ENCODE measurements at places on chromosomes 13 and 19.

- no peak for DNase-seq
- peaks cover 40% of the 10 kb centered on the region for H3K36me3 ChIP-seq
- peaks cover 2% of the 10 kb centered on the region for H3K4me1 ChIP-seq
- H3K27ac ChIP-seq: no peak overlapping the region
- no peaks in the 10 kb centered on the region for H3K27me3 ChIP-seq
Observed at GRCh38 chr13:36328821-36329220, 17.4 kb downstream of the SPART start.

- no peak overlapping the region for H3K27ac ChIP-seq
- H3K4me3 ChIP-seq: no peak overlapping the region
- no peaks in the 10 kb centered on the region for H3K36me3 ChIP-seq
- peaks cover 6% of the 10 kb centered on the region for H3K27me3 ChIP-seq
Observed at GRCh38 chr19:45954156-45954555, 19.5 kb downstream of the NOVA2 start.

GRCh38 chr13:99203601-99204579, 3.2 kb downstream of the UBAC2 start:
- no peak overlapping the region for H3K27ac ChIP-seq
- no peak overlapping the region for H3K4me3 ChIP-seq
- H3K27me3 ChIP-seq: no peaks in the 10 kb centered on the region
- H3K4me1 ChIP-seq: no peaks in the 10 kb centered on the region
- H3K36me3 ChIP-seq: peaks cover 3% of the 10 kb centered on the region

- DNase-seq: no peak
- H3K27me3 ChIP-seq: no peaks in the 10 kb centered on the region
- H3K36me3 ChIP-seq: no peaks in the 10 kb centered on the region
- H3K4me3 ChIP-seq: no peak overlapping the region
- H3K27ac ChIP-seq: no peak overlapping the region
- H3K4me1 ChIP-seq: no peaks in the 10 kb centered on the region
Observed at GRCh38 chr13:42022796-42023493, 25.5 kb upstream of the DGKH start.

- no peaks in the 10 kb centered on the region for H3K27me3 ChIP-seq
- DNase-seq: no peak
- H3K36me3 ChIP-seq: no peaks in the 10 kb centered on the region
- no peak overlapping the region for H3K4me3 ChIP-seq
- H3K27ac ChIP-seq: no peak overlapping the region
Observed at GRCh38 chr13:105345730-105346129, 1189.7 kb downstream of the EFNB2 start.

- no peaks in the 10 kb centered on the region for H3K36me3 ChIP-seq
- H3K4me3 ChIP-seq: no peak overlapping the region
- H3K4me1 ChIP-seq: no peaks in the 10 kb centered on the region
- no peak overlapping the region for H3K27ac ChIP-seq
- DNase-seq: no peak
Observed at GRCh38 chr13:99871249-99871898, 100.2 kb downstream of the ZIC5 start.

DNA sequence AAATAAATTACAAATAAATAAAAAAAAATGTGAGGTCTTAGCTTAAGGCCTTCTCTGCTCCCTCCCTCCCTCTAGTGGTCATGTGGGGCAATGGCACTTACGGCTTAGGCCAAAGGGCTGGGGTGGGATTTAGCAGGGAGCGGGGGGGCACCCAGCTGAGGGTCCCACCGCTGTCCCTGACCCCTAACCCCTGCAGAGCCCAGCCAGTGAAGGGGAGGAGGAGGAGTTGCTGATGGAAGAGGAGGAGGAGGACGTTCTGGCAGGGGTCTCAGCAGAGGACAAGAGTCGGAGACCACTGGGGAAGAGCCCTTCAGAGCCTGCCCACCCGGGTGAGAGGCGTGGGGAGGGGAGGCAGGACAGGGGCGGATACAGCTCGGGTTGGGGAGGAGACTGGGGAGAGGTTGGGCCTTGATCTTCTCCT, 9.3 kb downstream of the MPND start:
- no peaks in the 10 kb centered on the region for H3K27me3 ChIP-seq
- peak; percentile 71 for DNase-seq
- no peak overlapping the region for H3K4me3 ChIP-seq
- H3K4me1 ChIP-seq: no peaks in the 10 kb centered on the region

DNA sequence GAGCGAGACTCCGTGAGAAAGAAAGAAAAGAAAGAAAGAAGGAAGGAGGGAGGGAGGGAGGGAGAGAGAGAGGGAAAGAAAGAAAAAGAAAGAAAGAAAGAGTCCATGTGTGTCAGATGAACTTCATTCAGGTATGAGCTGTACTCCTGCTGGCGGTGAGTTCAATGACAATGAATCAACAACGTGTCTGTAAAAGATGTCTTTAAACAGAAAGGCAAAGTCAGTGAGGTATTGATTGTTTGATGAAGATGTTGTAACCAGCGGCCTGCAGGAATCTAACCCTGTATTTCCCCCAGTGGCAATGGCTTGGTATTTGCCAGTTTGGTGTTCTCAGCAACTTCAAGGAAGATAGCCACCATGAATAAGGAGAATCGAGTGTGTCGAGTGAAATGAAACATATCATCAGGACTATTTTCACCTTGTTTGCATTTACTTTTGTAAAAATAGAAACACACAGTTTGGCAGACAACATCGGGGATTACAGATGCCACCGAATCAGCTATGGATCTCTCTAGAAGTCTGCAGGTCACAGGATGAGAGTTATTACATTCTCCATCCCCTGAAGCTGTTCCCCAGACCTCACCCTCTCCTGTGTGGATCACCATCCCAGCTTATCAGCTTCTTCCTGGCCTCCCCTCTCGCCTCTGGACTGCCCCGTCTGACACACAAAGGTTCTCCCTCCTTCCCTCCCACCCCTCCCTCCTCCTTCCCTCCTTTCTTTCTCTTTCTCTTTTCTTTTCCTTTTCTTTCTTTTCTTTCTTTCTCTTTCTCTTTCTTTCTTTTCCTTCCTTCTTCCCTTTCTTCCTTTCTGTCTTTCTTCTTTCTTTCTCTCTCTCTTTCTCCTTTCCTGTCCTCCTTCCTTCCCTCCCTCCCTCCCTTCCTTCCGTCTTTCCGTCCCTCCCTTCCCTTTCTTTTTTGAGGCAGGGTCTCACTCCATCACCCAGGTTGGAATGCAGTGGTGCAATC, 8.2 kb upstream of the SBK3 start:
- H3K4me1 ChIP-seq: peaks cover 18% of the 10 kb centered on the region
- peak overlapping the region; percentile 38 for H3K27ac ChIP-seq
- no peaks in the 10 kb centered on the region for H3K36me3 ChIP-seq

- peak; percentile 25 for DNase-seq
- peaks cover 35% of the 10 kb centered on the region for H3K4me1 ChIP-seq
- no peaks in the 10 kb centered on the region for H3K36me3 ChIP-seq
- H3K27me3 ChIP-seq: no peaks in the 10 kb centered on the region
Observed at GRCh38 chr13:101452519-101453485, at the start of gene ITGBL1. ITGBL1 (plus strand) TSS chr13:101452675; CDS start chr13:101452834, 159 bp downstream.

GRCh38 chr13:20609145-20609544, 42.2 kb downstream of the IFT88 start:
- peaks cover 8% of the 10 kb centered on the region for H3K4me1 ChIP-seq
- DNase-seq: peak; percentile 94
- peaks cover 11% of the 10 kb centered on the region for H3K36me3 ChIP-seq
- no peaks in the 10 kb centered on the region for H3K27me3 ChIP-seq
- no peak overlapping the region for H3K27ac ChIP-seq
- H3K4me3 ChIP-seq: no peak overlapping the region

GRCh38 chr19:16084067-16084685, 7.9 kb downstream of the TPM4 start:
- H3K4me1 ChIP-seq: peaks cover 27% of the 10 kb centered on the region
- H3K27me3 ChIP-seq: no peaks in the 10 kb centered on the region
- 0 out of 2 replicates have a peak overlapping the region, but pooled peaks have one; percentile 12 for H3K27ac ChIP-seq
- H3K36me3 ChIP-seq: peaks cover 89% of the 10 kb centered on the region

DNA sequence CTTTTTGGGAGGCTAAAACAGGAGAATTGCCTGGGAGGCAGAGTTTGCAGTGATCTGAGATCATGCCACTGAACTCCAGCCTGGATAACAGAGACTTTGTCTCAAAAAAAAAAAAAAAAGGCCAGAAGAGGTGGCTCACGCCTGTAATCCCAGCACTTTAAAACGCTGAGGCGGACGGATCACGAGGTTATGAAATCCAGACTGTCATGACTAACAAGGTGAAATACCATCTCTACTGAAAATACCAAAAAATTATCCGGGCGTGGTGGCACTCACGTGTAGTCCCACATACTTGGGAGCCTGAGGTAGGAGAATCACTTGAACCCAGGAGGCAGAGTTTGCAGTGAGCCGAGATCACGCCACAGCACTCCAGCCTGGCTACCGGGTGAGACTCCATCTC, 39.9 kb downstream of the ZNF611 start:
- no peaks in the 10 kb centered on the region for H3K27me3 ChIP-seq
- no peaks in the 10 kb centered on the region for H3K36me3 ChIP-seq
- no peak overlapping the region for H3K27ac ChIP-seq
- H3K4me1 ChIP-seq: peaks cover 5% of the 10 kb centered on the region
- DNase-seq: no peak
- H3K4me3 ChIP-seq: no peak overlapping the region

DNA sequence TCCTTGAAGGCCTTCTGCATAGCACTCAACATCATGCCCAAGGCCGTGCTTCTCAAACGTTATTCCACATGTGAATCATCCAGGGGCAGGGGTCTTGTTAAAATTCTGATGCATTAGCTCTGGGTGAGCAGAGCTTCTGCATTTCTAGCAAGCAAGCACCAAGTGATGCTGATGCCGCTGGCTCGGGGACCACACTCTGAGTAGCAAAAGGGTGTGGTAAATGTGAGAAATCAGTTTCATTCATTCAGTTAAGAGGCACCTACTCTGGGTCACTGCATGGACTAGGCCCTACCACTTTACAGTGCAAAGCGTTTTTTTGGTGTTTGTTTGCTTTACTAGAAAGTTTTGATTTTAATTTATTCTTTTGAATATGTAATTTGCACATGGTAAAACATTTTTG, 7.2 kb downstream of the KRTDAP start:
- H3K4me3 ChIP-seq: no peak overlapping the region
- no peak for DNase-seq
- H3K27ac ChIP-seq: no peak overlapping the region
- peaks cover 11% of the 10 kb centered on the region for H3K27me3 ChIP-seq
- H3K4me1 ChIP-seq: no peaks in the 10 kb centered on the region

- H3K4me1 ChIP-seq: 0 out of 2 replicates have a peak, but pooled peaks cover 2% of the 10 kb centered on the region
- H3K27me3 ChIP-seq: peaks cover 23% of the 10 kb centered on the region
- no peak overlapping the region for H3K27ac ChIP-seq
- no peaks in the 10 kb centered on the region for H3K36me3 ChIP-seq
Observed at GRCh38 chr19:46082728-46083050, 41.8 kb downstream of the IGFL3 start.

- DNase-seq: no peak
- H3K27ac ChIP-seq: no peak overlapping the region
- H3K36me3 ChIP-seq: peaks cover under 1% of the 10 kb centered on the region
Observed at GRCh38 chr19:7863157-7863970, 10.8 kb downstream of the PRR36 start.

DNA sequence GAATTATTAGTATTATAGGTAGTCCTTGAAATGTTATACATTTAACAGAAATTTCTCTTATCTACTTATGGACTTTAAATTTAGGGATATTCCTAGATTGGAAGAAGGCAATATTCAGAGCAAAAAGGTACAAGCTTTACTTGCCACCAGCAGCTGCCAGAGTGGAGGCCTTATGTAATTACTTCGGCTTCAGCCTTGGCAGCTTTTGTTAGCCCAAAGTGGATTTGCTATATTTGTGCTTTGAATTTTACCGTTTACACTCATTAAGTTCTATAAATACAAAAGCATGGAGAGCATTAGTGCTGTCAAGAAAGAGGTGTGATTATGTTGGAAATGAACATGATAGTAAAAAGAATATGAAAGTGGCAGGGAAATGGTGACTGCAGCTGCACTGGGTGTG, 319.9 kb downstream of the ATP8A2 start:
- no peak overlapping the region for H3K27ac ChIP-seq
- no peak for DNase-seq

- H3K27ac ChIP-seq: no peak overlapping the region
- no peaks in the 10 kb centered on the region for H3K27me3 ChIP-seq
- H3K4me3 ChIP-seq: no peak overlapping the region
- no peaks in the 10 kb centered on the region for H3K36me3 ChIP-seq
Observed at GRCh38 chr13:84136582-84136981, 254.3 kb upstream of the SLITRK1 start.

Measured in IMR-90 (cell line).